Left ventricle myocardium inferior (tissue), 1 donor: ENCODE measurements at places on chromosomes 1 and 21. TPM values are rescaled to one million over a fixed set of nuclear protein-coding genes. Genes with fewer than 3 reads are reported as not detected.

Gene WNT3A
- total RNA-seq: not detected

Gene AIRE
- not detected for total RNA-seq

- H3K36me3 ChIP-seq: no peaks in the 10 kb centered on the region
- no peaks in the 10 kb centered on the region for H3K27me3 ChIP-seq
- H3K27ac ChIP-seq: peak overlapping the region; percentile 54
Observed at GRCh38 chr1:185674201-185674600, 60.0 kb upstream of the HMCN1 start.

- peaks cover 100% of the 10 kb centered on the region for H3K27me3 ChIP-seq
- no peak overlapping the region for H3K4me3 ChIP-seq
- DNase-seq: peak; percentile 31
- no peaks in the 10 kb centered on the region for H3K36me3 ChIP-seq
- no peak overlapping the region for H3K27ac ChIP-seq
Observed at GRCh38 chr1:47449822-47450552, 12.1 kb downstream of the FOXD2 start.

GRCh38 chr1:56461158-56462127 is 117.9 kb downstream of the PLPP3 start:
- no peak overlapping the region for H3K27ac ChIP-seq
- no peaks in the 10 kb centered on the region for H3K36me3 ChIP-seq
- no peak overlapping the region for H3K4me3 ChIP-seq
- DNase-seq: no peak
- H3K4me1 ChIP-seq: peaks cover 21% of the 10 kb centered on the region

- no peak overlapping the region for H3K27ac ChIP-seq
- H3K27me3 ChIP-seq: no peaks in the 10 kb centered on the region
- H3K4me3 ChIP-seq: no peak overlapping the region
- DNase-seq: peak; percentile 38
- H3K4me1 ChIP-seq: peaks cover 7% of the 10 kb centered on the region
Observed at GRCh38 chr1:167899253-167899681, 14.7 kb downstream of the ADCY10 start.

- H3K4me1 ChIP-seq: no peaks in the 10 kb centered on the region
- no peak overlapping the region for H3K4me3 ChIP-seq
- H3K36me3 ChIP-seq: no peaks in the 10 kb centered on the region
Observed at GRCh38 chr1:239952348-239953308, 139.1 kb upstream of the FMN2 start.

GRCh38 chr1:58575551-58576324 is 1.3 kb downstream of the TACSTD2 start:
- DNase-seq: no peak
- H3K4me1 ChIP-seq: peaks cover 22% of the 10 kb centered on the region
- H3K4me3 ChIP-seq: peak overlapping the region; percentile 54
- no peak overlapping the region for H3K27ac ChIP-seq
- H3K27me3 ChIP-seq: peaks cover 86% of the 10 kb centered on the region

DNA sequence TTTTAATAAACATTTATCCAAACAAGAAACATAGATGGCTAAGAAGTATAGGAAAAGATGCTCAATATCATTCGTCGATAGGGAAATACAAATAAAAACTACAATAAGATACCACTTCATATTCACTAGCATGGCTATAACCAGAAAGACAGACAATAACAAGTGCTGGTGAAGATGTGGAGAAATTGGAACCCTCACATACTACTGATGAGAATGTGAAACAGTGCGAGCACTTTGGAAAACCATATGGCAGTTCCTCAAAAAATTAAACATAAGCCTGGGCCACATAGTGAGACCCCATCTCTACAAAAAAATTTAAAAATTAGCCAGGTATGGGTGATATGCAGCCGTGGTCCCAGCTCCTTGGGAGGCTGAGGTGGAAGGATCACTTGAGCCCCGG is 9.1 kb upstream of the TMEM54 start:
- no peak overlapping the region for H3K27ac ChIP-seq
- no peak overlapping the region for H3K4me3 ChIP-seq
- no peaks in the 10 kb centered on the region for H3K4me1 ChIP-seq

DNA sequence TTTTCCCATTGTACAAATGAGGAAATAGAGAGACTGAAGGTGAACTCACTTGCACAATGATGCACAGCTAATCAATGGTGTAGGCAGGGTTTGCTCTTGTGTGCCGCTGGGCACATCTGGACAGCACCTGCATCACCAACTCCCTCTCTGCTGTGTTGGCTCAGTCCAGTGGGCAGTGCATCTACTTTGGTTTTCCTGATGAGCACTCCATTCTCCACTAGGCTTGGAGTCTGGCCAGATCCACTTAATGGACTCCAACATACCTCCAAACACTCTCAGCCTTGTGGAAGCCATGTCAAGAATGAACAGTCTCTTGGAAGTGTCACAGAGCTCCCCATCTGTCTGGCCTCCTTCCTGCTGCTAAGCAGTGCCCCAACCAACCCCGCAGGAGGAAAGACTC is 152.2 kb downstream of the HIVEP3 start:
- no peak overlapping the region for H3K4me3 ChIP-seq
- peaks cover 64% of the 10 kb centered on the region for H3K4me1 ChIP-seq
- DNase-seq: no peak
- no peaks in the 10 kb centered on the region for H3K36me3 ChIP-seq
- H3K27me3 ChIP-seq: no peaks in the 10 kb centered on the region

DNA sequence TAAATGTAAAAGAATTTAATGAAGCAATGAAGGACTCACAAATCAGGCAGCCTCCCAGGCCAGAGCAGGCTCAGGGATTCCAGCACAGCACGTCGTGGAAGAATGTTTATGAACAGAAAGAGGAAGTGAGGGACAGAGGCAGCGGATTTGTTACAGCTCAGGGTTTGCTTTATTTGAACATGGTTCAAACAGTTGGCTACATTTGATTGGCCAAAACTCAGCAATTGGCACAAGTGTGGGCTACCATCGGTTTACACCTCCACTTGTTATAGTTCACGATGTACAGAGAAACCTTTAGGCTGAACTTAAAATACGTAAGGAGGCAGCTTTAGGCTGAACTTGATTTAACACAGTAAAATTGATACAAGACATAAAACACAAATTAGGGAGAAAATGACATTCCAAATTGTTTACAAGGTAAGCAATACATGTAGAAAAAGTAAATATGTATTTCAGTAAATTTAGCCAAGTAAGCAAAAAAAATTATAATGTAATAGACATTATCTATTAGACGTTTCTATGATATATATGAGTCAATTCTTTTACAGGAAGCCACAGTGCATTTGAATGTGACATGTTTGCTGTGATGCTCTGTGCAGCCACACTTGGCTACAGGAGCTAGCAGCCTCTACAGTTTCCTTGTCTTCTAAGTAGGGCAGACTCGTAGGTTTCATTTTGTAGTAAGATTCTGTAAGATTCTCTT is 126.5 kb downstream of the ADSS2 start:
- no peak for DNase-seq
- H3K4me1 ChIP-seq: peaks cover 15% of the 10 kb centered on the region
- no peaks in the 10 kb centered on the region for H3K36me3 ChIP-seq
- H3K27ac ChIP-seq: no peak overlapping the region

GRCh38 chr21:44982558-44983250 is 42.9 kb downstream of the SLX9 start:
- H3K27me3 ChIP-seq: no peaks in the 10 kb centered on the region
- H3K4me3 ChIP-seq: no peak overlapping the region
- H3K27ac ChIP-seq: peak overlapping the region; percentile 76
- H3K36me3 ChIP-seq: peaks cover 3% of the 10 kb centered on the region
